ENCODE measurements at places on chromosomes 2 and 18. TPM values are rescaled to one million over a fixed set of nuclear protein-coding genes. Genes with fewer than 3 reads are reported as not detected.

GRCh38 chr18:66560094-66560493 lies 43.8 kb downstream of the CDH19 start:
- no peak for DNase-seq

- no peak for DNase-seq
Observed at GRCh38 chr2:161988589-161988988, 85.4 kb downstream of the DPP4 start.

DNA sequence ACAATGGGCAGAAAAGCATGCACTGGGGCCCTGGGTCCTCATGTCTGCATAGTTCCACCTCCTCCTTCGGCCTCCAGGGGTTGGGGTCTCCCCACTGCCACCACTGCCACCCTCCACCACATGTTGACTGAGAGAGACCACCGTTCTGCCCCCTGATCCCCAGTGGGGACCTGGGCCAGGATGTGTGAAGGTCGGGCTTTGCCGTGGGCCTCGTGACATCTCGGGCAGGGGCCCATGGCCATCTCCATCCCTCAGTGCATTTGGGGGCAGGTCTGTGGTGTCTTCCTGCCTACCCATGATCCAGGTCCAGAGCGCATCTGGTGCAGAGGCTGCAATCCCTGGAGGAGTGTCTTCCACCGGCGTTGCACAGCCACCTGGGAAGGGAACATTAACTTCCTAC lies 166.8 kb upstream of the POU3F3 start:
- DNase-seq, result no peak

Gene SKOR2
- not detected for total RNA-seq

Data from transverse colon (tissue), 4 donors.